EL (cell line): ENCODE measurements at places on chromosomes 4 and X.

DNA sequence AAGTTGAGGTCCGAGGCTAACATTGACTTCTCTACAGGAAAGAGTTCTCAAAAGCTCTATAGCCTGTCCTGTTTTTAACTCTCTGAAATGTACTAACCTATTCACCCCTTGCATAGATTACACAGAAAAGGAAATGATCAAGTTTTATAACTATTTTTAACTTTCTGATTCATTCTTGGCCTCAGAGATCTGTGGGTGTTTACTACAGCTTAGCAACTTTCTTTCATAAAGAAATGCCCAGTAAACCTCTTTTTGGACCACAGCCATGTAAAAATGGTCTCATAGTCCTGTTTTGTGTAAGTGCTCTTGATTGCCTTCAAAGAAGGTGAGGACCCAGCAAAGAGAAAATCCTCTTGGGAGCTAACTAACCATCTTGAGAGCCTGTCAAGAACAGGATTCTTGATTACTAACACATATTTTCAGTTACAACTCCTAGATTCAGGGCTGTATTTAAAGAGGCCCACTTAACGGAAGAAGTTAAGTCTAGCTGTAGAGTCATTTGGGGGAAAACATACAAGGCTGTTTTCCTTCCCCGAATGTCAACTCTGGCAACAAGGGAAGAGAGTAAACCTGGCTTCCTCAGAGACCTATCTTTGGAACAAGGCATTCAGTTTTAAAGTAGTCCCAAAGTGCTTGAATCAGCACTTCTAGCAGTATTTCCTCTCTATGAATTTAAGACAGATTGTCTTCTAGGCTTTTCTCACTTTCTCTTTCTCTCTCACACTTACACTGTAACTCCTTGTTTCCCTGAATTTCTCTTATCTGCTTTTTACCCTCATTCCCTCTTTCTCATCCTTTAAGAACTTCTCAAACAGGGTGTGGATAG is 78.2 kb downstream of the IL21 start:
- DNase-seq = peak; percentile 19

DNA sequence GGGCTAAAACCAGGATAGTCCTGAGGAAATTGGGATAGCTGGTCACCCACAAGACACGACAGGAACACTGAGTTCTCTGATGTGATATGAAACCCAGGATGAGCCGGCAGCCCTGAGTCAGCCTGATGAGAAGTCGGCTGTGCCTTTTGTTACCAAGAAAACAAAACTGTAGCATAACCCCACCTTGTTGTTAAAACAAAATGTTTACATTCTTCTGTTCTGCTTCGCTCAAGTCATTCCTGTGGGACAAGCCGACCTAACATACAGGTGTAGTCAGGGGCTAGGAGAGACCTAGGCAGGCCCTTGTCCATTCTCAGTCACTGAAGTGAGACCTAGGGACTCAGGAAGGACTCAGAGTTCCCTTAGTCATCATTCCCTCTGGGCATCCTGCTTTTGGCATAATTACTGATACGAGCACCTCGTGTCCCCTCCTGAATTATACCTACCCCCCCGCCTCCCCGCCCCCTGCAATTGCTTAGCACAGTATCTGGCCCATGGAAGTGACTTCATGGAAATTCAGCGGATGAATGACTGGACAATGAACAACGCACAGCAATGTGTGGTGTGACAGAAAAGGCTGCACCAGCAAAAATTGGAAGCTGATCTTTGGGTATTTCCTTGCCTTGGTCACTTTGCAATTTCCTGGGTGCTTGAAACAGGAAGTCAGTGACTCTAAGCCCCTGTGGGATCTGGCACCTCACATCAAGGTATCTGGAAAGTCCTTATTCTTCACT is 31.9 kb upstream of the TLR2 start:
- no peak for DNase-seq

DNA sequence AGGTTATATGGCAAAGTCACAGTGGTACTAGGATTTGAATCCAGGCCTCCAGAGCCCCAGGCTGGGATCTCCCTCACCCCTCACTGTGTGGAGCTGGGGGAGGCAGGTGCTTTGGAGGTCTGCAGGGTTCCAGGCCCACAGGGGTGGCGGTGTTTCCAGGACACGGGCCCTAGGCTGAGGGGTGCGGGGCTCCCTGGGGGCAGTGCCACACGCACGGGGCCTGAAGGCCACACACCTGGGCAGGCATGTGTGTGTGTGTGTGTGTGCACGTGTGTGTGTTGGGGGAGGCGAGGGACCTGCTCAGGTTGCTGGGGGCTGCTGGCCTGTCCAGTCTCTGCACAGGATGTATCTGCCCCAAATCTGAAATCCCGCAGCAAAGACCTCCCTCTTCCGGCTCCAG is 18.8 kb downstream of the SH3TC1 start:
- DNase-seq = no peak

DNA sequence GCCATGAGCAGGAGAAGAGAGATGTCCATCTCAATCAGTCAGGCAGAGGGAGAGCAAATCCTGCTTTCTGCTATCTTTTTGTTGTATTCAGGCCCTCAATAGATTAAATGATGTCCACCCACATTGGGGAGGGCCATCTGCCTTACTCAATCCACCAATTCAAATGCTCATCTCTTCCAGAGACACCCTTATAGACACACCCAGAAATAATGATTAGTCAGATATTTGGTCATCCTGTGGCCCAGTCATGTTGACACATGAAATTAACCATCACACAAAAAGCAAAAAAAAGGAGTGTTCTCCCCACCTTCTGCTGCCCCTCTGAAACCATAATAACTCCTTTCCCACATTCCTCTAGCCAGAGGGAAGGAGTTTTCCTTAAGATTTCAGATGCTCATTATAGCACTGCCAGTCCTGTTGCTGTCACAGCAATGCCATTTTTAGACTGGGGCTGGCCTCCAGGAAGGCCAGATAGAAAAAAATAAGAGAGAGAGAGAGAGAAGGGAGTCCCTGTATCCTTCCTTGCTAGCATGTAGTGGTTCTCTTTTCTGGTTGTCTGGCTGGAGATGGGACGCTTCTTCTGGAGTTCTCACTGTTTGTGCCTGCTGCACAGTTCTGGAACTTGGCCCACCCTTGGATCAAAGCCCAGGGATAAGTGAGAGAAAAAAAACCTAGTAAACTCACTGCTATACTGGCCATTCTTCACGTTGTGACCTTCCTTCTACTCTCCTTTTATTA is 177.7 kb downstream of the RBM46 start:
- no peak for DNase-seq

- no peak for DNase-seq
Observed at GRCh38 chr4:99013402-99013843, 17.9 kb downstream of the METAP1 start.
